ENCODE measurements at places on chromosomes 5 and 9.

DNA sequence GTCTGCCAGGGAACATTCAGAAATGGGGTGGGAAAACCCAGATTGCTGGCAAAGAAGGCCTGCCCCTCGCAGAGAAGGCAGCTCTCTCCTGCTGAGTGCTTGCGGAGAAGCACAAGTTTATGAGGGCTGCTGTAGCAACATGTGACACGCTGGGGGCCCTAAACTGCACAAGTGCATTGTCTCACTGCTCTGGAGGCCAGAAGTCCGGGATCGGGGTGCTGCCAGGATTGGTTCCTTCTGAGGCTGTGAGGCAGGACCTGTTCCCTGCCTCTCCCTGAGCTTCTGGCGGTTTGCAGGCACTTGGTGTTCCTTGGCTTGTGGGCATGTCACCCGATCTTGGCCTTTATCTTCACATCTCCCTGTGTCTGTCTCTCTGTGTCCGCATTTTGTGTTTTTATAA lies 75.6 kb upstream of the NEURL1B start:
- no peak for DNase-seq

DNA sequence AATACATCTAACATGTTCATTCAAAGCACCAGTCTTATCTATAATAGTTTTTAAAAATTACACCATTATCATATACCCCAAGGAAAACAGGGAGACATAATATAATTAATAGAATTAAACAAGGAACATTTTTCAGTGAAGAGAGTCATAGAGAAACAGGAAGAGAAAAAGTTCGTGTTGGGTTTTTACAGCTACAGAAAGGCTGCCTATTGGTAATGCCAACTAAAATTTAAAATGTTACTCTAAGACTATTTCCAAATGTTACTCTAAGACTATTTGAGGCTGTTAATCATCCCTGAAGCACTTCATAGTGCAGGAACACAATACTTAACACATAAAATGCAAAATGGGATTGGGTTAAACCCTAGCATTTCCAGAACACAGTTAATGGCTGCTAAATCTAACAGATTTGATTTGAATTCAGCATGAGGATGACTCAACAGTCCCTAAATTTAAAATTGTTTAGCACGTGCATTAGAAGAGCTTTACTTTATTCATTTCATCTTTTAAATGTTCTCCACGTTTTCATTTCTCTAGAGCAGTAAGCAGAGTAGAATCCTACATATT lies 54.5 kb downstream of the OXCT1 start:
- no peak for DNase-seq

DNA sequence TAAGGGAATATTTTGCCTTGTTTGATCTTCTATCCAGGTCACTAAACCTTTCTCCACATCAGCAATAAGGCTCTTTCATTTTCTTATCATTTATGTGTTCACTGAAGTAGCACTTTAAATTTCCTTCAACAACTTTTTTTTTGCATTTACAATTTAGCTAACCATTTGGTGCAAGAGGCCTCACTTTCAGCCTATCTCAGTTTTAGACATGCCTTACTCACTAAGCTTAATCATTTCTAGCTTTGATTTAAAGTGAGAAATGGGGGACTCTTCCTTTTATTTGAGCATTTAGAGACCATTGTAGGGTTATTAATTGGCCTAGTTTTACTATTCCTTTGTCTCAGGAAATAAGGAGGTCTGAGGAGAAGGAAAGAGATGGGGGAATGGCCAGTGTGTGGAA lies 250.5 kb downstream of the AUH start:
- DNase-seq: no peak

DNA sequence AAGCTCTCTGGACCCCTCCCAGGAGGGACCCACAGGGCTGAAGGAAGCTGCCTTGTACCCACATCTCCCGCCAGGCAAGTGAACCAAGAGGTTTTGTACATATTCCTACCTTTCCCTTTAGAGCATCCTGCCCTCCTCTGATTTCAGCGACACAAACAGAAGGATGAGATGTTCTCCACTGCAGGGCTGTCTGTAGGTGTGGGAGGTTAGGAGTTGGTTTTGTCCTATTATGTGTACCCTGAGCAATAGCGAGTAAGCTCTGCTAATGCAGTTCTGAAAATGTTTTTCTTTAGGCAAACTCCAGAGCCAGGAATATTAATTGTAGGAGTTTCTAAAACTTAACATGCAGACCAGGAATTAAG lies 13.0 kb downstream of the SQSTM1 start:
- DNase-seq: no peak

DNA sequence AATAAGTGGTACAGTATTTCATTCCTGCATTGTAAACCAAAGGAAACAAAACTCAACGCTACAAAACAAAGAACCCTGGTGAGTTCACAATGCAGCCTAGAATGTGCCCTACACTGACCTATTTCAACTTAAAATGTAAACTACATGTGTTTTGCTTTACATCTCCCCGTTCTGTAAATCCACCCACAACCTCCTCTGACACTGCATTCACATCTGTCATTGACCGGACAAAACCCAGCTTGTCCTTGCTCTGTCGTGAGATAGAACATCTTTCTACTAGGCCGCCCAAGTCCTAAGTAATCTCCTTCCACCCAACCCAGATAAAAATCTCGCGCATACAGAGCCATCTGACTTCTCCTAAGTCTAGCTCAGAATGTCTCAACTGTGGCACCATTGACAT lies 6.1 kb upstream of the VLDLR start:
- DNase-seq: no peak

- no peak for DNase-seq
These were observed 30.4 kb upstream of the FABP6 start for GRCh38 chr5:160198841-160199409.

GRCh38 chr9:71895955-71896354 lies 15.0 kb downstream of the ABHD17B start:
- no peak for DNase-seq

- DNase-seq: no peak
These were observed 76.0 kb upstream of the PHYKPL start for GRCh38 chr5:178308541-178309092.

DNA sequence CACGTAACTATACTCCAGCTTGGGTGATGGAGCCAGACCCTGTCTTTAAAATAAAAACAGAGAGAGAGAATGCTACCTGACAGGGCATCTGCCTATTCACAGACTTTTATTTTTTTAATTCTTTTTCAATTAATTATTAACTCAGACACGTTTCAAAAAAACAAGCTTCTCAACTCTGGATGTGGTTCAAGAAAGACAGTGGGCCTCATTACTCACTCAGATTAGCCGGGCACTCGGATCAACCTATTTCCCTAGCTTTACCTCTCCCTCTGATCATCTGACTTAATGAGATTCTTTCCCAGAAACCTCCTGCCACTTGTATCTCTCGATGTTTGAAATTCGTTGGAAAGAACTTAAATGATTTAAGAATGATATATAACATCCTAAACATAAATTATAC lies 134.1 kb downstream of the TRPM6 start:
- DNase-seq: peak; percentile 45

DNA sequence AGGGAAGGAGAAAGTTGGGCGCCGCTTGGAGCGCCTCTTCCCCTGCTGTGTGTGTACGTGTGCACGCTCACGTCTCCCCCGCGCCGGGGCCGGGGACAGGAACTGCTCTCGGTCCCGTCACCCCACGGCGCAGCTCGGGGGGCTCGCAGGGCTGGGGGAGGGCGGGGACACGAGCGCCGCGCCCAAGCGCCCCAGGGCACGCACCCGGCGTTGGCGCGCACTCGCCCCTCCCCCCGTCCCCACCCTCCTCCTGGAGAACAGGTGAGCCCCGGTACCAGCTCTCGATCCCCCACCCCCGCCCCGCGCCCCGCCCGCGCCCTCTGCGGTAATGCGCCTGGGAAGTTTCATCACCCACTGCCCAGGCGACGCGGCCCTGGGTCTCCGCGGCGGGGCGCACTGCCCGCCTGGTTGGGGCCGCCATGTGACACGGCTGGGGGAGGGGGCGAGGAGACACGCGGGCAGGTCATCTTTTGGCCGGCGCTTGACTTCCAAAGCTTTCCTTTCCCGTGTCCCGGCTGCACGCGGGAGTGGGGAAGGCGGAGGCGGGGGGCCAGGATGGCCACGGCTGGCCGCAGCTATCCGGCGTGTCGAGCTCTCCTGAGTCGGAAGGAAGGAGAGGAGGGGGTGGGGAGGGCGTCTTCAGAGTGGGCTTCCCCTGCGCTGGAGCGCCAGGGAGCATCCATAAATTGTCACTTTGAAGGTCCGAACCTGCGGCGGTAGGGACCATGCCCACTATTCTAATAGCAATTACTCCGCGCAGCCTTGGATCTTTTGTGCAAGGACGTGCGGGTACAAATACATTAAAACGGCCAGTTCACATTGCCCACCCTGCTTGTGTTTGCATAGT lies 1.5 kb upstream of the STC2 start:
- DNase-seq: no peak

DNA sequence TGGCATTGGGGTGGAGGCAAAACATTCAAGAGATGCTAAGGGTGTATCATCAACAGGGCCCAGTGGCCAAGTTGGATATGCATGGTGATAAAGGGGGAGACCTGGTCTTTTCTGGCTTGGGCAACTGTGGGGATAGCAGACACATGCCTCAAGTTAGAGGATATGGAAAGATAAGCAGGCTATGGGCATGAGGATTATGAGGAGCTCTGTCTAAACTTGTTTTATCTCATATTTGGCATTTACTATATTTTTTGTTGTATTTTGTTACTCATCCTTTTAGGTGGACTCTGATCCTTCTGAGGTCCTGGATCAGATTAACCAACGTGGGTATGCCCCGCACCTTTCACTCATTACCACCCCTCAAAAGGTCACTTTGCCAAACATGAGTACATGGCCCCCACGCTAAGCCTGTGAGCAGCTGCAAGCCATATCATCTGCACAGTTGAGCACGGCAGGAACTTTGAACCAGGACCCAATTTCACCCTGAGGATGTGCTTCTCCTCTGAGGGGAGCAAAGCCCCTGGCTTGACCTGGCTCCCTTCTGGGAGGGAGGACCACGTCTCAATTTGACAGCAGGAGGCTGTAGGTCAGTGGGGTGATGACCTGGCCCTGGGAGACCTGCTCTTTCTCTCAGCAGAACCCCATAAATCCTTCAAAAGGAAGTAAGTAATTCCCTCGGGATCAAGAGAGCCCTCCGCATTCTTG lies 71.1 kb upstream of the CD180 start:
- no peak for DNase-seq

DNA sequence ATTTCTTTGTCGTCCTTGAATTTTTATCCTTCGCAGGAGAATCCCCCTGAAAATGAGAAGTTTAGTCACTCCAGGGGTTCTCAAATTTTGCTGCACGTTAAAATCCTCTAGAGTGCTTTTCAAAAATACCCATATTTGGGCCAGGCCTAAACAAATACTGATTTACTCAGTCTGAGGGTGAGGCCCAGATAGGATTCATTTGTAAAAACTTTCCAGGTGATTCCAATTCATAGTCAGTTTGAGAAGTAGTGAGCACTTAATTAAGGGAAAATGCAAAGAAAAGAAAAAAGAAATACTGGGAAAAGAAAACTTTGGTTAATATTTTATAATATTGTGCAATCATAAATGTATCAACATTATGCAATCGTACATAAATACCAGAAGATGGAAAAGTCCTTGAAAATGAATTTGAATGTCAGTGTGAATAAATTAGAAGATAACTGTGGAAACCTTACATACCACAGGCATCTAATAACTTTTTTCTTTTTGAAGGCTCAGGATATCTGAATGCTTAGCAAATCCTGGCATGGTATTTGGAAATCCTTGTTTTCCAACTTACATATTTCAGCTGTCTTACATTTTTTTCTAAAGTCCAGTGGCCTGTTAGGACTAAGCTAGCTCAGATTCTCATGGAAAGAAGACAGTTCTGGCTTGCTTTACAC lies 116.5 kb upstream of the DAPK1 start:
- no peak for DNase-seq

DNA sequence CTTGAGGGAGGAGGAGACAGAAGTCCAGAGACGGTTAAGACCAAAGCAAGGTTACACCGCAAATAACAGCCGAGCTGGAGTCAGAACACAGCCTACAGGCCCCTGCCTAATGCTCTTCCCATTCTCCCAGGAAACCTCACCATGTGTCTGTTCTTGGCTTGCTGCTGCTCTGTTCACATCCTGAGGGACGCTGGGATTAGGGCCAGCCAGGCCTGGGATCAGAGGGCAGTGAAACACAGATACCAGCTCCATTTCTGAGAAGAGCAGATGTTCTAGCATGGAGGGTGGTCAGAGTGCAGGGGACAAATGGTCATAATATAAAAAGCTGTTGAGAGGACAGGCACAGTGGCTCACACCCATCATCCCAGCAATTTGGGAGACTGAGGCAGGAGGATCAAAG lies 124.8 kb upstream of the LARP1 start:
- DNase-seq: no peak

DNA sequence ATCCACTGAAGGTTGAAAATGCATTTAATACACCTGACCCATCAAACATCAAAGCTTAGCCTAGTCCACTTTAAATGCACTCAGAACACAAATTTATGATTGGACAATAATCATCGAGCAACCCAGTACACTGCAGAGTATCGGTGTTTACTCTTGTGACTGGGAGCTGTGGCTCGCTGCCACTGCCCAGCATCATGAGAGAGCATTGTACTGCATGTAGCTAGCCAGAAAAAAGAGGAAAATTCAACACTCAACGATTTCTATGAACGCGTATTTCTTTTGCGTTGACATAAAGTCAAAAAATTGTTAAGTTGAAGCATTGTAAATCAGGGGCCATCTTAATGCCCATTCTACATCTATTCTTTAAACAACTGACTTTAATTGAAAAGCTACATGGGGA lies 95.1 kb upstream of the CD180 start:
- no peak for DNase-seq

DNA sequence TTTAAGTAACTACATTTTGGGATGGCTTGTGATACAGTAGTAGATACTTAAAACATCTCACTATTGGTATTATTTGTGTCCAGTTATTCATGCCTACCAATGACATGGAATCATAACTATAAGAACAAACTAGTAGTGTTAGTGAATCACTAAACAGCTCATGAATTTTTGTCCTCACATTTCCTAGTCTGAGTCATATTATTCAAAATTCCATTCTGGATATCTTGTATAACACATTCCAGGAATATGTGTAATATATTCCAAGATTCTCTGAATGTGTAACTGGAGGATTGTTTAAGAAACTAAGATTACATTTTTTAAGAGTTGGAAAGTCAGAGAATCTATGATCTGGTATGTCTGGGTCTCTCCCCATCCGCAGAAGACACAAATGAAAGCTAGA lies 565.3 kb upstream of the ZNF608 start:
- no peak for DNase-seq

- no peak for DNase-seq
These were observed 9.5 kb downstream of the ELP1 start for GRCh38 chr9:108924466-108924865.

DNA sequence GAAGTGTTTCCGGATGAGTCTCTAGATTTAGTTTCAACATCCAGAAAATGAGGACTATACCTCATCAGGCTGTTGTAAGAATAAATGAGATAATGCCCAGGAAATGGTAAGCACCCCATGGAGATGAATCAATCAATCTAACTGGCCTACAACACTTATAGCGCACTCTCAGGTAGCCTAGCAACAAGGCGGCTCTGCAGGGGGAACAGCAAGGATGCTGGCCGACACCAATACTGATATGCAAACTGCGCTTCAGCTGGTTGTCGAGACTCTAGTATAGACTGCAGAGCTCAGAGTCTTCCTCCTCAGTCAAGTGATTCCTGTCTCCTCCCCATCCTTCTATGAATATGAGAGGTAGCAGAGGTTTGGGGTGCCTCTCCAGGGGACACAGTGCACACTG lies 218.8 kb upstream of the WWC1 start:
- DNase-seq: no peak

GRCh38 chr9:113886026-113886369 lies 9.9 kb downstream of the ZNF618 start:
- DNase-seq: no peak
